ENCODE measurements at places on chromosomes 7 and 10. TPM values are rescaled to one million over a fixed set of nuclear protein-coding genes. Genes with fewer than 3 reads are reported as not detected.

The TLX1 gene
- not detected for total RNA-seq

The PMS2 gene
- 11.0 TPM for total RNA-seq

The NAT16 gene
- total RNA-seq: not detected

The TRIM73 gene
- total RNA-seq: 5.4 TPM

The METTL27 gene
- total RNA-seq: 4.4 TPM

The ATOH7 gene
- not detected for total RNA-seq

The MARVELD1 gene
- 55.7 TPM for total RNA-seq

The PRSS37 gene
- not detected for total RNA-seq

The ZNF33B gene
- total RNA-seq: 22.7 TPM

The SLC26A4 gene
- 0.67 TPM for total RNA-seq

The FKBP9 gene
- total RNA-seq: 141 TPM

The CADPS2 gene
- total RNA-seq: 205 TPM

The SH2B2 gene
- 8.0 TPM for total RNA-seq

The FOXI2 gene
- not detected for total RNA-seq

The TRPV5 gene
- 0.31 TPM for total RNA-seq

The AGR3 gene
- total RNA-seq: 5.9 TPM

The SUPV3L1 gene
- total RNA-seq: 18.7 TPM

The ZNF365 gene
- 1.6 TPM for total RNA-seq

The NYAP1 gene
- 2.0 TPM for total RNA-seq

The DDC gene
- total RNA-seq: not detected

The NPFFR1 gene
- under 0.01 TPM for total RNA-seq

The STK31 gene
- total RNA-seq: 0.94 TPM

The RET gene
- total RNA-seq: 1.4 TPM

The CRTAC1 gene
- total RNA-seq: 1.9 TPM

The TMEM213 gene
- not detected for total RNA-seq

The CCDC3 gene
- total RNA-seq: 13.7 TPM

The GPR37 gene
- 2.5 TPM for total RNA-seq

The THSD7A gene
- total RNA-seq: 4.5 TPM

The CD36 gene
- total RNA-seq: 70.8 TPM

The TNKS2 gene
- total RNA-seq: 49.7 TPM

The TEX47 gene
- not detected for total RNA-seq

The SLC26A5 gene
- total RNA-seq: 0.13 TPM

The TRIM50 gene
- total RNA-seq: not detected

The GIMAP1 gene
- total RNA-seq: 4.2 TPM

The PPP1R9A gene
- total RNA-seq: 37.0 TPM

The NMT2 gene
- total RNA-seq: 17.5 TPM
